ENCODE measurements at places on chromosomes 11 and 22.

DNA sequence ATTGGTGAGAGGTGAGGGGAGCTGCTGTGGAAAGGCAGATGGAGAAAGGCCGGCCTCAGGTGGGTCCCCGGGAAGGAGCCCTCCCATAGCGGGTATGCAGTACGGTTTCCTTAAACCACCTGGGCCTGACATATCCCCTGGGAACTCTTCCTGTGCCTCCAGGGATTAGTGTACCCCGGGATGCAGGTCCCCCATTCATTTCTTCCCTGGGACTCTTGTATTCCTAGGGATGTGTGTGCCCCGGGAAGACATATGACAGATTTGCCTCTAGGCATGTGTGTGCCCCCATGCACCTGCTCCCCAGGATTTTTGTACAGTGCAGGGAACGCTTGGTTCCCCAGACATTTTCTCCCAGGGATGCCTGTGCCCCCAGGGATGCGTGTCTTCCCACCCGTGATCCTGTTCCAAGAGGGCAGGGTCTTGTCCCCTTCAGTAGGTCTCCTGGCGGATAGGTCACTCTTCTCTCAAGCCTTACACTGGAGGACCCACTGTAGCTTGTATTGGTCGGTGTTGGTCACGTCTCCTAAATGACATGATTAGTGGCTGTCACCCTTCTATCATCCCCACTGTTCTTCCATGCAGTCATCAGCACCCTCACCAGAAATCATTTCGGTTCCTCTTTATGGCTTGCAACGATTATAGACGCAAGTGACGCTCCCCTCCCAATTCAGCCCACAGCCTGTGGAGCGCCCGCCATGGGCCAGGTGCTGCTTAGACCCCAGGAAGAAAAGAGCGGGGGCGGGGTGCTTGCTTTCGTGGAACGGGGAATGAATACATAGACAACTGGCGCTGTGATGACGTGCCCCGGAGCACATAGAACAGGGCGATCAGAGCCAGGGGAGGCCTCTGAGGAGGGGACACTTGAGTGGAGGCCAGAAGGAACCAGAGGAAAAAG, 1.3 kb downstream of the PARVB start:
- peak; percentile 33 for DNase-seq

GRCh38 chr11:64234647-64235379, 429 bp downstream of the VEGFB start:
- no peak for DNase-seq

DNA sequence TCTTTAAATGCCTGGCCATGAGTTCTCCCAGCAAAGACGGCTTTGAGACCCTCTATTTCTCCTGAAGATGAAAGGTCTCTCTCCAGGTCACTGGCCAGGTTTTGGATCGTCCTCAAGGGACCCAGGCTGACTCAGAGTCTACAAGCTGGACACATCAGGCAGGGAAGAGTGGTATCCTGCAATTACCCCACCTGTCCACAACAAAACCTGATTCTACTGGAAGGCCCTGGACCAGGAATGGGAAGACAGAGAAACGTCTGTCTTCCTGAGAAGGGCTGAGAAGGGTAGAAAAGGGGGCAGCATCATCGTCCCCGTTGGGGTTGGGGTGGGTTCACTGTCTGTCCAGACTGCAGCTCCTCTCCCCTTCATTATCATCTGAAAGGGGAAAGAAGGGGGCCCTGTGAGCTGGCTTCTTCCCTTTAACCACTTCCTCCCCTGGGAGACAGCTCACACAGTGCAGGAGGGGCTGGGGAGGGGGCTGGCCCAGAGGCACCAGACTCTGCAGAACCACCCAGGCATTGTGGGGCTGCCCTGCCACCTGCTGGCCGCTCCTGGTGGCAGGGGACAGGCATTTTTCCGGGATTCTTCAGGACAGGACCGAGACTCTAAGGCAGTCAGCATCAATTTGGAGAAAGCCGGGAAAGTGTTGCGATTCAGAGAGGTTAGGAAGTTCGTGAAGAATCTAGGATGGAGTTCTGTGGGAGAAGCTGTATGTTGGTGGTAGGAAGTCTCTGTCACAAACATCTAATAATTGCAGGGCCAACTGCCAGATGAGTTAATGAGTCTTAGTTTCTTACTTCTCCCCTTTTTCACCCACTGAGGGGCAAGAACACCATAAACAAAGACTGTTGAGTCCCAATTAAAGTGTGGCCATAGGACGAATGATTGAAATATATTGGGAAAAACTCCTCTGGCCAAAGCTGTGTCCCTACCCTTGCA, 57.6 kb downstream of the SYN3 start:
- DNase-seq, result peak; percentile 61

DNA sequence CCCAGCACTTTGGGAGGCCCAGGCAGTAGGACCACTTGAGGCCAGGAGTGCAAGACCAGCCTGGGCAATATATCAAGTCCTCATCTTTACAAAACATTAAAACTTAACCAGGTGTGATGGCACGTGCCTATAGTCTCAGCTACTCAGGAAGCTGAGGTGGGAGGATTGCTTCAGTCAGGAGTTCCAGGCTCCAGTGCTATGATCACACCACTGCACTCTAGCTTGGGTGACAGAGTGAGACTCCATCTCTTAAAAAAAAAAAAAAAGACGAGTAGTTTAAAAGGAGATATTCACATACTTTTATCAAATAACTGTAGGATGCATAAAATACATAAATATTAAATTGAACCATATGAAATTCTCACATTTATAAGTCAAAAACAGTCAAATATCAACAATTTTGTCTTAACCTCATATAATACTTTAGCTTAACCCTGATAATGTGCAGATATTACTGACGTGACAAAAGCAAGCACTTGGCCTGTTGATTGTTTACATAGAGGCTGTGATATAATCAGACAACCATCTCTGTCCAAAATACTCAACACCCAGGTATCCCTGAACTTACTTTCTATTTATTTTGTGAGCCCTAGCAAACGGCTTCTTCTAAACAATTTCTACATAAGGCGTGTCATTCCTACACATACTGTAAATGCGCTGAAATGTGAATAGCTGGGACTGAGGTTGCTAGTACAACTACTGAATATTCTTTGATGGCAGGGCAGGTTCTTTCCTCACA, 57.0 kb downstream of the PRCP start:
- no peak for DNase-seq

DNA sequence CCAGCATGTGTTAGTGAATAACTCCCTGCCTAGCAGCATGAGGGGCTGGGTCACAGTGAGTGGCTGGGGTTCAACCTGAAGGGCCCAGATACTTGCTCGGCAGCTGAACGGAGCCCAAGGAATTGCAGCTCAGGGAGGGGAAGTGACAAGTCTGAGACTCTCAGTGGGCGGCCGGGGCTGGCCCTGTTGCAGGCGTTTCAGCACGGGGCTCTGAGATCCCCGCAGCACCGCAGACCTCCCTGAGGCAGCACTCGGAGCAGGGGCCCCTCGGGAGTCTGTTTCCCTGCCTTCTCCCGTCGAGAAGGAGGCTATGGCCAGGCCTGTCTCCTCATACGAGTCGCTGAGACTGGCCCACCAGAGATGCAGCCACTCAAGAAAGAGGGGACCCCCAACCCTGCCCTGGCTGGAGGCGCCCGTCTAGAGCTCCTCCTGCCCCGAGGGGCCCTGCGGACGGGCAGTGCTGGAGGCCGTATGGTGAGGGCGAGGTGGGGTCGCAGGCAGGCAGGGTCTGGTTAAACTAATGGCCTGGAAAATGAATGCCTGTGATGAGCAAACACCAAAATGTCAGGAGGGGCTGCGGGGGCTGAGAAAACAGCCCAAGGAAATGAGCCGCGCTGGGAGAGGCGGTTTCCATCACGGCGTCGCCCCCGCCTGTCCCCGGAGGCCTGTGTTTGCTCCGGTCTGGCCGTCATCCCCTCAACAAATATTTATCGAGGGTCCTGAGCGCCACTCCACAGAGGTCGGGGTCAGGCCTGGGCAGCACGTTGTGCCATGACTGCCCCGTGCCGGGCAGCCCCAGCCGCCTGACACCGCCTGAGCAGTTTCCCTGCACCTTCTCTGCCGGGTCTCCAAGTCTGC, 9.3 kb downstream of the TSSC4 start:
- no peak for DNase-seq

- DNase-seq, result peak; percentile 83
Measured at GRCh38 chr11:65298131-65298535, 16.5 kb upstream of the CDC42EP2 start.

GRCh38 chr11:88909500-88909899, 156.3 kb downstream of the GRM5 start:
- DNase-seq, result no peak

DNA sequence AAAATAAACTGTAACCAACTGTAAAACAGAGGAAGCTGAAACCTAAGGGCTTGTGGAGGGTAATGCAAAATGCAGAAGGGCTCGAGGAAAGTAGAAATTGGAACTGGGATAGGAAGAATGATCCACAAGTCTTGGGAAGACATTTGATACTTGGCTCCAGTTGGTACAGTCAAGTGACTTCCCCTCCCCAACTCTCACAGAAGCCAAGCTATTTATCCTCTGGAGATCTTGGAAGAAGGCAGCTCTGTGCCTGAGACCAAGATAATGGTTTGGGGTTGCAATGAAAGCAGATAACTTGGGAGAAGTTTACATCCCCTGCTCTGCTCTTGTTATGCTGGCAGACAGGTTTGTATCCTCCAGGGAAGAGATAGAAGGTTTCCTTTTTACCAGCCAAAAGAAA, 198.9 kb upstream of the ZC3H12C start:
- DNase-seq, result no peak

- DNase-seq, result no peak
Measured at GRCh38 chr22:32829451-32829851, 27.9 kb downstream of the TIMP3 start.

- no peak for DNase-seq
Measured at GRCh38 chr11:102256251-102256650, 61.0 kb upstream of the BIRC3 start.

GRCh38 chr22:26610072-26610958, 7.5 kb downstream of the CRYBB1 start:
- no peak for DNase-seq

- no peak for DNase-seq
Measured at GRCh38 chr11:17400048-17400775, 11.8 kb upstream of the KCNJ11 start.

GRCh38 chr22:46915950-46916730, 153.7 kb downstream of the TBC1D22A start:
- no peak for DNase-seq

- DNase-seq, result peak; percentile 76
Measured at GRCh38 chr11:72239849-72240460, 4.0 kb downstream of the PHOX2A start.

- DNase-seq, result no peak
Measured at GRCh38 chr11:15585602-15586331, 471.0 kb downstream of the INSC start.

DNA sequence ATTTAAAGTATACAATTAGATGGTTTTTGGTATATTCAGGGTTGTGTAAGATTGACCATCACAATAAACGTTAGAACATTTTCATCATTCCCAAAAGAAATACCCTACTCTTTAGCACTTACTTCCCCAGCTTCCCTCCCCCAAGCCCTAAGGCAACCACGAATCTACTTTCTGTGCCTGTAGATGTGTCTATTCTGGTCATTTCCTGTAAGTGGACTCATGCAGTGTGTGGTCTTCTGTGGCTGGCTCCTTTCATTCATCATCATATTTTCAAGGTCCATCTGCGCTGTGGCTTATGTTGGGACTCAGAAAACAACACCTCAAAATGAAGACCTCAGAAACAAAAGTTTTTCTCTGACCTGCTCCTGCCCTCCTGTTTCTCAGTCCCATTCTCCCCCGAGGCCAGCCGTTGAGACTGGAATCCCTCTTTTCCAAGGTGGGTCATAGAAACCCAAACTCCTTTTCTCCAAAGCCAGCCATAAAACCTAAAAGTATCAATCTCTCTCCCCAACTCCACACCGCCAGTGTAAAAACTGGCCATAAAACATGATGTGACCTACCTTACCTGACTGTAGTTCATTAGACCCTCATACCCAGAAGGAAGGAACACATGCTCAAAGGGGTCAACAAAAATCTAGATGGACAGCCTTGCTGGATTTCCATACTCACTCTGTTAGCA, 12.9 kb upstream of the TMPRSS13 start:
- DNase-seq, result no peak

- no peak for DNase-seq
Measured at GRCh38 chr22:42766860-42767259, 46.2 kb upstream of the A4GALT start.

DNA sequence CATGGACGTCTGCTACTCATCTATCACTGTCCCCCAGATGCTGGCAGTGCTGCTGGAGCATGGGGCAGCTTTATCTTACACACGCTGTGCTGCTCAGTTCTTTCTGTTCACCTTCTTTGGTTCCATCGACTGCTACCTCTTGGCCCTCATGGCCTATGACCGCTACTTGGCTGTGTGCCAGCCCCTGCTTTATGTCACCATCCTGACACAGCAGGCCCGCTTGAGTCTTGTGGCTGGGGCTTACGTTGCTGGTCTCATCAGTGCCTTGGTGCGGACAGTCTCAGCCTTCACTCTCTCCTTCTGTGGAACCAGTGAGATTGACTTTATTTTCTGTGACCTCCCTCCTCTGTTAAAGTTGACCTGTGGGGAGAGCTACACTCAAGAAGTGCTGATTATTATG, 9.2 kb upstream of the OR9Q2 start:
- DNase-seq, result no peak

- DNase-seq, result no peak
Measured at GRCh38 chr11:65595543-65596281, at the start of gene KCNK7. Gene KCNK7, minus strand, starts transcription at chr11:65595800. Its CDS starts 28 bp downstream, at chr11:65595772.

DNA sequence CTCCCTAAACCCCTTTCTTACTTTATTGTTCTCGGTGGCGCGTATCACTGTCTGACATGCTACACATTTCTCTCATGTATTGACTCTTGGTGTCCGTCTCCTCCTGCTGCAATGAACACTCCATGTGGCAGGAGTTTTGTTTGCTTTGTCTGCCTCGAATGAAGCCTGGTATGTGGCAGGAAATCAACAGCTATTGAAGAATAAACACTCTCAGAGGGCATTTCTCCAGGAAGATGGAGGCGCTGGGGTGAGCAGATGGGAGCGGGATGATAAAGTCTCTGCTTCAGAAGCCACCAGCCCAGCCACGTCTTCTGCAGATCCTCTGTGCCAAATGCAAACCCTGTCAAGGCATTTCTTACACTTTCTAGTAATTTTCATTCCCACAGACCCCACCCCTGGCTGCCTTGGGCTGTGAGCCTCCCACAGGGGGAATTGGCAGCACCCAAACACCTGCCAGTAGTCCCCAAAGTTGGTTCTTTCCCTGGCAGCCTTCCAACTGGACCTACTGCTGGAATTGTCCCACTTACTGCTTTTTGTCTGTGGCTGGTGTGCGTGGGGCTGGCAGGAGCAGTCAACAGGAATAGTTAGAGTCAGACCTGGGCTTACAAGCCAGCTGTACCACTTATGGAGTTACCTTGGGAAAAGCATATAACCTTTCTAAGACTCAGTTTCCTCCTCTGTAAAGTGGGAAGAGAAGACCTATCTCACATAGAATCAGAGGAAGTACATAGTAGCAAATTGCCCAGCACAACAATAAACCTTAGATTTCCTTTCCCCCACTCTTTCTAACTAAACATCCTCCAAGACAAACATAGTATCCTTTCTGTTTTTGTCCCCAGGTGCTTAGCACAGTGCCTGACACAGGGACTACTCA, 13.3 kb upstream of the IL10RA start:
- no peak for DNase-seq

Data from ovary (tissue), 10 donors.